ENCODE measurements at places on chromosomes 12 and 14. TPM values are rescaled to one million over a fixed set of nuclear protein-coding genes. Genes with fewer than 3 reads are reported as not detected.

GALNT8 gene
- total RNA-seq: 0.63 TPM

KCNH5 gene
- under 0.01 TPM for total RNA-seq

DAO gene
- total RNA-seq: not detected

MNAT1 gene
- total RNA-seq: 48.6 TPM

HOXC6 gene
- total RNA-seq: 0.66 TPM

KRT79 gene
- total RNA-seq: 0.28 TPM

PRB2 gene
- total RNA-seq: not detected

PTPRQ gene
- not detected for total RNA-seq

PRKCH gene
- total RNA-seq: 240 TPM

RAPGEF3 gene
- total RNA-seq: 26.9 TPM

TCL1A gene
- not detected for total RNA-seq

FGF23 gene
- not detected for total RNA-seq

TPI1 gene
- 1,804 TPM for total RNA-seq

STAB2 gene
- under 0.01 TPM for total RNA-seq

CD27 gene
- total RNA-seq: 0.09 TPM

KCNMB4 gene
- total RNA-seq: 1.0 TPM

GRIP1 gene
- total RNA-seq: 0.09 TPM

TPPP2 gene
- not detected for total RNA-seq

PLBD1 gene
- total RNA-seq: 0.09 TPM

CCDC197 gene
- total RNA-seq: not detected

DYNC1H1 gene
- total RNA-seq: 471 TPM

SIX4 gene
- total RNA-seq: 2.4 TPM

WSCD2 gene
- not detected for total RNA-seq

SYNE3 gene
- 4.5 TPM for total RNA-seq

C12orf54 gene
- not detected for total RNA-seq

ART4 gene
- total RNA-seq: 17.9 TPM

DEGS2 gene
- total RNA-seq: not detected

RIMBP2 gene
- total RNA-seq: not detected

RAD51AP1 gene
- total RNA-seq: 11.6 TPM

SCN8A gene
- total RNA-seq: 5.7 TPM

FUT8 gene
- 41.1 TPM for total RNA-seq

SLC6A15 gene
- total RNA-seq: 0.18 TPM

LMO3 gene
- under 0.01 TPM for total RNA-seq

TAS2R42 gene
- total RNA-seq: not detected

ACOT2 gene
- 10.6 TPM for total RNA-seq

NGB gene
- total RNA-seq: not detected

REM2 gene
- 0.09 TPM for total RNA-seq

CAPZA3 gene
- not detected for total RNA-seq

ADAM21 gene
- 0.18 TPM for total RNA-seq

TMEM19 gene
- 31.9 TPM for total RNA-seq

KRT5 gene
- total RNA-seq: 0.28 TPM

TSPAN8 gene
- total RNA-seq: 0.99 TPM

ADAM20 gene
- total RNA-seq: 1.2 TPM

Data from endothelial cell of coronary artery (primary cell).